Aortic smooth muscle cell (primary cell): ENCODE measurements at places on chromosomes 1 and 21. TPM values are rescaled to one million over a fixed set of nuclear protein-coding genes. Genes with fewer than 3 reads are reported as not detected.

SLC25A44 gene
- total RNA-seq, result 9.2 and 10.1 TPM in 2 replicates

PDE9A gene
- 0.44 and 1.2 TPM in 2 replicates for total RNA-seq

PROX1 gene
- total RNA-seq, result 0.12 and 0.13 TPM in 2 replicates

S100A7 gene
- not detected in 2 replicates for total RNA-seq

AADACL3 gene
- total RNA-seq, result not detected in 2 replicates

S100A12 gene
- not detected in 2 replicates for total RNA-seq

C1orf167 gene
- 0.92 and 0.99 TPM in 2 replicates for total RNA-seq

LENEP gene
- total RNA-seq, result 0.66 and 0.99 TPM in 2 replicates

GOLT1A gene
- not detected in 2 replicates for total RNA-seq

FCRL6 gene
- total RNA-seq, result not detected in 2 replicates
